ENCODE measurements at places on chromosomes 2 and 18.
A peak's percentile ranks its signal among the peaks of the same experiment; 100 is the strongest.

DNA sequence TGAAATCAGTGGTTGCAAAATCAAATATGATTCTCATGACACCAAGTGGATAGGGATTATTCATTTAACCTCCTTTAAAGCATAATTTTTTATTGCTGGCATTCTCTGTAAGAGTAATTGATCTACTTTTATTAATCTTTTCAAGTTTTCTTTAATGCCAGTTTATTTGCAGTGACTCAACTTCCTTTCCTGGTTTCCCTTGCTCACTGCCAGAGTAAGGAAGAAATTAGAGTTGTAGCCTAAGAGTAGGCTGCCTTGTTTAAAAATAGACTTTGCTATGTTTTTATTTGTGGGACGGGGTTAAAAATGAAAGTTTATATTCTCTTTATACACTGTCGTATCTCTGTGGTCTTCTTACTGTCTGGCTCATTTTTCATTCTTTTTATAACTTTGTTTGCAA, 148.6 kb downstream of the WDR7 start:
- DNase-seq, result no peak

GRCh38 chr2:195769975-195770374, 112.9 kb downstream of the SLC39A10 start:
- no peak for DNase-seq

- DNase-seq, result no peak
These were observed 10.1 kb downstream of the TBC1D8 start for GRCh38 chr2:101140978-101141655.

DNA sequence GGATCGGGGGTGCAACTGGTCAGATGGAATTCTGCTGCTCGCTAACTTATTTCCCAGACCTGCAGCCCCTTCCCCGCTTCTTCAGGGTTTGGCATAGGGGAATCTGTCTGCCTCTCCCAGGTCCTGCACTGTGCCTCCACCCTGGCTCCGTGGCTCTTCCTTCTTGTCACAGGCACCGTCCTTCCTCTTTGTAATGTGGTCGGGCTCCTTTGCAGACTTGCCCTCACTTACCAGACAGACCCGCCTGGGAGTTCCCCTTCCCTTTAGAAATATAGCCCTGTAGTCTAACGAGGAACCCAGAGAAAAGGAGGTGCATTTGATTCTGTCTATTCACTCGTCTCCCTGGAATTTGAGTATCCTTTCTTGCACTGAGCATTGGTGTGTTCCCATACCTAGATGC, 63.9 kb upstream of the PAX8 start:
- no peak for DNase-seq

DNA sequence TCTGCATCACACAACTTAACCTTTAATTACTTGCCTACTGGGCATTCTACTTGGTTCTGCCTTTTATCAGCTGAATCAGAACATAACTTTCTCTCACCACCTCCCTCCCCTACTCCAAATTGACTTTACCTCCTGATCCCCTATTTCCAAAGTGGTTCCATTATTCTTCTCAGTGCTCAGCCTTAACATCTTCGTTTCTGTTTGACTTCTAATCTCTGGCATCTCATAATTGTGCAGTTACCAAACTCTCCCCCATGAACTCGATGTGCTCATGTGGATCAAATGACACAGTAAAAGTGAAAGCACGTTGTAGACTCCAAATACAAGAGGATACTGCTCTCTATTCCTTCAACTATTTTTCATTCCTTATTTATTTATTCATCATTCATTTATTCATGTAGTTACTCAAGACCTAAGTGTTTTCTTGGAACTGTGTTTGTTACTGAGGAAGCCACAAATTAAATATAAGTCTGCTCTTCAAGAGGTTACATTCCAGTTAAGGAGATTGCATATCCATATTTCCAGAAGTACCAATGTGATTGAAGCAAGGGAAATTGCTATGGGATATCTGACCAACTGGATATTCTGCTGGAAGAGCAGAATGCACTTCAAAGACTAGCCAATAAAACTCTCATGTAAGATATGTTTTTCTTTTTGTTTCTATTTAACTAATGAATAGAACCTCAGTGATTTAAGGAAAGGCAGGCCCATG, 158.8 kb downstream of the TMEFF2 start:
- DNase-seq, result peak; percentile 24

DNA sequence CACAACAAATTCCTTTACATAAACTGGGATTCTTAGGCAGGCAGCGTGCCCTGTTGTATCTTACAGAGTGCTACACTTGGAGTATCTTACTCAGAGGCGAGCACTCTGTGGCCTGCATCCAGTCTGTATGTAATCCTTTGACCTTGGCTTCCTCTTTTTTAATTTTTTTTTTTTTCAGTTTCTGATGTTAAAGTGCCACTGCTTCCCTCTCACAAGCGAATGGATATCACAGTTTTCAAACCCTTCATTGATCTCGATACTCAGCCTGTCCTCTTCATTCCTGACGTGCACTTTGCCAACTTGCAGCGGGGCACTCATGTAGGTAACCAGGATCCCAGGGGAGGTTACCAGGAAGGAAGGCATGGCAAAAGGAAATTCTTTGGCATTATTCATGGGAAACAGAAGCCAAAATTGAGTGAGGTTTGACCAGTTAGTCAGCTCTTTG, 40.4 kb downstream of the GRHL1 start:
- DNase-seq, result no peak

GRCh38 chr2:69588403-69588802, 55.1 kb downstream of the AAK1 start:
- DNase-seq, result no peak

GRCh38 chr2:185222311-185222710, 516.3 kb upstream of the FSIP2 start:
- no peak for DNase-seq

DNA sequence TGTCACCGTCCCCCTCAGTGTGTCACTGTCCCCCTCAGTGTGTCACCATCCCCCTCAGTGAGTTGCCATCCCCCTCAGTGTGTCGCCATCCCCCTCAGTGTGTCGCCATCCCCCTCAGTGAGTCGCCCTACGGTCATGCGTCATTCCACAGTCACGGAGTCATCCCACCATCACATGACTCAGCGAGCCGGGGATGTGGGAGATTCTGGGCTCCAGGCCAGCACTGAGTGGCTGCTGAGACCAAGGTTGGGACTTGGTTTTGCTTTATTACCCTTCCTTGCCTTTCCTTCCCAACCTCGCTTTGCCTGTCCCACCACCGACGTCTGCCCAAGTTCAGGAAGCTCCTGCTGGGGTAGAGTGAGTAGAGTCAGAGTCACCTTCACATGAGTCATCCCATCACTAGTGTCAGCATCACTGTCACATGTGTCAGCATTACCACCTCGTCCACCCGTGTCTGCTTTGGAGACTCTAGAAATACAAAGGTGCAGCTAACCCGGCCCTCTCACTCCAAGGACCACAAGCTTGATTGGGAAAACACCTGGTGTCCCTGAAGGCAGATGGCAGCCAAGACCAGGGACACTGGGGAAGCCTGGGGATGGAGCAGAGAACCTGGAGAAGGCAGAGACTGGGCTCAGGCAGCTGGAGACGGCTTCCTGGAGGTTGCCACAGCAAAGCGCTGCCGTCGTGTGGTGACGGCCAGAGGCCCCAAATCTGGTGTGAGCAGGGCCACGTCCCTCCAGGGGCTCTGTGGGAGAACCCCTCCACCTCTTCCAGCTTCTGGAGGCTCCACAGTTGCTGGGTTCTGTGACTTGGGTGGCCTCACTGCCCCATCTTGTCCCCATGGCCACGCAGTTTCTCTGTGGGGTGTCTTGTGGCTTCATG, 485.2 kb upstream of the SALL3 start:
- DNase-seq, result no peak

DNA sequence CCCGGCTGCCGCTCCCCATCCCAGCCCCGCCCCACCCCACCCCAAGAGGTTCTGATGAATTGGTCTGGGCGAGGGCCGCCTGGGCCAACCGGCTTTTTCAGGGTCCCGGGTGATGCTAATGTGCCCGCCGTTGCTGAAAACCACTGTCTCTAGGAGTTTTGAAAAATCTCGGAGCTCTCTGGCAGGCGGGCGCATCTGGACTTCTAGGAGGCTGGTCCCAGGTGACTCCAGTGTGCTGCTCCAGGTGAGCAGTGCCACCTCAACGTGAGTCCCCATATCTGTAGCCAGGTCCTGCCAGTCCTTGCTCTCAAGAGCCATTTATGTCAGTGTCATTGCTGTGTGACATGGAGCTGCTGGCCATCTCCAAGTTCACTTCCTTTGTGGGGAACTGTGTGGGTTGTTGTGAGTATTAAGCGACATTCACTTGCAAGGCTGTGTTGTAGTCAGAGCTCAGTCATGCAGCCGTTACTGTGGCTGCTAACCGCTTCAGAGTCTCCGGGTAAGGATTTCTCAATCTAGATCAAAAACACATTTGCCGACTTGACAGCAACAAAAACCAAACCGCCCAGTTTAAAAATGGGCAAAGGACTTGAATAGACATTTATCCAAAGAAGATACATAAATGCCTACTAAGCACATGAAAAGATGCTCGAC, at the start of gene RFX8:
RFX8 (minus strand) TSS at position 382 of the 654 bp plus-strand sequence. CDS start 8,264 bp downstream, outside the sequence.
- DNase-seq, result peak; percentile 83

- no peak for DNase-seq
These were observed 31.3 kb downstream of the TMEM247 start for GRCh38 chr2:46510598-46511177.

DNA sequence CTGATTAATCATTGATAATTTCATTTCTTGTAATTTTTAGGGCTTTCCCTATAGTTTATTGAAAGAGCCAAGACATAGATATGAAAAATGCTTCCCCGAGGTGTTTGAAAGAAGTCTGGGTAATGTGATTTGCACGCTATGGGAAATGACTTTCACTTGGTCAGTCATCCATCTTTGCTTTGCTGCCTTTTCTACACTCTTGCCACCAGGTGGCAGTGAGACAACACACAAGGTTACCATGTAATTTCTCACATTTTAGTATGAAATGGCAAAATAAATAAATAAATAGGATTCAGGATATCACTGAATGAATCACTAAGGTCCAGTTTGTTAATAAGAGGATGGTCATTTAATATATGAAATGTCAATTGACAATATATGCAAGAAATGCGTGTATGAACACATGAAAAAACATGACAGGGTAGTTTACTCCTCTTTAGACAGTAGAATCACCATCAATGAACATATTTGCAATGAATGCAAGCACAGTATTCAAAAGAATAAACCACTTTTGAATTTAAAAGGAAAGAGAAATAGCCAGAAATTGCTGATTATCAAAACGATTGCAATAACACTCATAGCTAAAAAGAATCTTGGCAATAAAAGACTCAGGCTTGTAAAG, 52.2 kb upstream of the KCNH7 start:
- peak; percentile 34 for DNase-seq

- DNase-seq, result peak; percentile 81
These were observed 141.5 kb upstream of the PKDCC start for GRCh38 chr2:41906338-41906725.

GRCh38 chr18:58360324-58360723, 268.6 kb downstream of the ALPK2 start:
- DNase-seq, result no peak

DNA sequence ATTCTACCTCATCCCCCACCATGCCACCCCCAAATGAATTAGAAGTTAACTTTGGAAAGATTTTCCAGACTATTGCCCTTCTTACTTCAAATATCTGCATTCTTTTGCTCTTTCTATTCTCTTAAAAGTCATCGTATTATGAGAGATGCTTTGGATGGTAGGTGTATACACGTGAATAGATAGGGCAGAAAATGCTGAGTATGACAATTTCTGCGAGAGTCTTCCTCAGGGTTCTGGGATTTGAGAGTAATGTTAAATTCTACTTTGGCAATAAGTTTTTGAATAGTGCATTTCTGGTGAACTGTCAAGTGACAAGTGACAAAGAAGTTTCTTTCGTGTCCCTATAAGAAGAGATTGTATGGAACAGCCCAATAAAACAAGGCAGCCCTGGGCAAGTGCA, 137.6 kb upstream of the DSEL start:
- no peak for DNase-seq

DNA sequence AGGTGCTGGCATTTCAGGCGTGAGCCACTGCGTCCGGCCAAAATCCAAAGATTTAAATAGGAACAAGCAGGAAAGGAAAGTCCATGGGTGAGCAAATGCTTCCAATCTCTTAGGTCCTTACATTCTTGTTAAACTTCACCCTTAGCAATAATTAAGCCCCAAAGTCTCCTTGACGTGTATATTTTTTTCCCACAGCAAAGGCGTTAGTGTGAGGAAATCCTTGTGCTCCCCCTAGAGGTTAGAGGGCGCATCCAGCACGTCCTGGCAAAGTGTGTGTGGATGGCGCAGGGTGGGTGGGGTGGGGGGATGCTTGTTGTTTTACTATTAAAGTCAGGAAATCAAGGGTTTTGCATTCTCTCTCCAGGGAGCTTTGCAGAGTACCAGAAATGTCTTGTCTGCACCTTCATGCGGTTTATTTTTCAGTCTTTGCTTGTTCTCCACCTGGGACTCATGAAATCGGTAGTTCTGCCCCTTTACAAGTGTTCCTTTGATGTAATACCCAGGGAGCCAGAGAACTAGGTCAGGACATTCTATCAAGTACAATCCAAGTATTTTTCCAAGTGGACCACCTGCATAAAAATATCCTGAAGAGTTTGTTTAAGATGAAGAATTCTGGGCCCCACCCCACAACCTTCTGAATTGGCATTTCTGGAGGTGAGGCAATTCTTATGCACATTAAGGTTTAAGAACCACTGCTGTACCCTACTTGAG, 22.2 kb upstream of the ITSN2 start:
- peak; percentile 51 for DNase-seq

- no peak for DNase-seq
These were observed 133.5 kb upstream of the HAAO start for GRCh38 chr2:42925742-42926433.

- no peak for DNase-seq
These were observed 429.8 kb downstream of the TGIF1 start for GRCh38 chr18:3879836-3880120.

DNA sequence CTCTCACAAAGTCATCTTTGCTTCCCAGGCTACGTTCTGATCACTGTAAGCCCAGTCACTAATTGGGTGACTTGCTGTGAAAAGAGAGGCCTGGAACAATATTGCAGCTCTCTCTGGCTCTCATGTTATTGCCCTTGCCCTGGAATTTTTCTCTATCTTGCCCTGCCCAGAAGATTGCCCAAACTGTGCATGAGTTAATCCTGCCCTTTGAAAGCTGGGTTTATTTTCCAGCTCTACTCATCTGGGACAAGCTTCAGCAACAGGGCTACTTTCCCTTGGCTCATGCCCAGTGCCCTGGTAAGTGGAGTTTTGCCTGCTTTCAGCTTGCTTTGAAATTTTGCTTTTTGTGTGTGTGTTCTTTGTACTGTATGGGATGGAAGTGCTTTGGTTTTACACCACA, 6.9 kb upstream of the EHBP1 start:
- no peak for DNase-seq

DNA sequence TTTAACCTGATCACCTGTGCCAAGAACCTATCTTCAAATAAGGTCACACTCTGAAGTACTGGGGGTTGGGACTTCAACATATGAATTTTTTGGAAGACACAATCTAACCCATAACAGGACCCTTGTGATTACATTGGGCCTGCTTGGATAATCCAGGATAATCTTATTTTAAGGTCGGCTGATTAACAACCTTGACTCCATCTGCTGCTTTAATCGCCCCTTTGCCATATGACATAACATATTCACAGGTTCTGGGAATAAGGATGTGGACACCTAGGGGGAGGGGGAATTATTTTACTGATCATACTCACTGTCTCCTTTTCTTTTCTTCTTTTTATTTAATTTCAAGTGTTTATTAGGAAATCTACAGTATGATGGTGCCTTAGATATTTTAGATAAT, 34.8 kb downstream of the CDH20 start:
- no peak for DNase-seq

Measured in fibroblast of the conjunctiva (primary cell).